ENCODE measurements at places on chromosomes 12 and 14.

DNA sequence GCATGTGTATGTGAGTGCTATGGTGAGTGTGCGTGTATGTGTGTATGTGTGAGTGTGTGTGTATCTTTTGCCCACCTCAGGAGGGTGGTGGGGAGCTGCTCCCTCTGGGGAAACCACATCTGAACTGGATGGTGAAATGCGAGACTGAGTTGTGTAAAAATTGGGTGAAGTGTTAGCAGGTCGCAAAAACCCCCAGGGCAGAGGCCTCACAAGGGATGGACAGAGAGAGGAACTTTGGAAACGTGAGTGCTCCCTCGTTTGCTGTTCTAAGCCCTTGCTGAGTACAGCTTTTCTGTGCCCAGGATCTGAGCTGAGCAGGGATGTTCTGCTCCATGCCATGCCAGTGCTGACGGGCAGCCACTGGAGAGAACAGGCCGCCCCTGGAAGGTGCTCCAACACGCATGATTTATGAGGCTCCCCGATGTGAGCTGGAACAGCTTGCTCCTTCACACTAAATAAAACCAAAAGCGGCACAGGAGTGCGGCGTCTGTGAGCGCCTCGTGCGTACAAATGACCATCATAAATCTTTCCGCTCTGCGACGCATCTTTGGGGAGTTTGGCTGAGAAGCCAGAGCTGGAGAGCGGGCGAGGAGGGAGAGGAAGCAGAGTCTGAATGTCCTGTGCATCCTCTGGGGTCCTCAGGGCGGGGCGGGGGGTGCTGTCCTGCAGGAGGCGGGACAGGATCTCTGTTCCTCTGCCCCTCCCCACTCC, 14.1 kb upstream of the GALNT9 start:
- no peak for DNase-seq

DNA sequence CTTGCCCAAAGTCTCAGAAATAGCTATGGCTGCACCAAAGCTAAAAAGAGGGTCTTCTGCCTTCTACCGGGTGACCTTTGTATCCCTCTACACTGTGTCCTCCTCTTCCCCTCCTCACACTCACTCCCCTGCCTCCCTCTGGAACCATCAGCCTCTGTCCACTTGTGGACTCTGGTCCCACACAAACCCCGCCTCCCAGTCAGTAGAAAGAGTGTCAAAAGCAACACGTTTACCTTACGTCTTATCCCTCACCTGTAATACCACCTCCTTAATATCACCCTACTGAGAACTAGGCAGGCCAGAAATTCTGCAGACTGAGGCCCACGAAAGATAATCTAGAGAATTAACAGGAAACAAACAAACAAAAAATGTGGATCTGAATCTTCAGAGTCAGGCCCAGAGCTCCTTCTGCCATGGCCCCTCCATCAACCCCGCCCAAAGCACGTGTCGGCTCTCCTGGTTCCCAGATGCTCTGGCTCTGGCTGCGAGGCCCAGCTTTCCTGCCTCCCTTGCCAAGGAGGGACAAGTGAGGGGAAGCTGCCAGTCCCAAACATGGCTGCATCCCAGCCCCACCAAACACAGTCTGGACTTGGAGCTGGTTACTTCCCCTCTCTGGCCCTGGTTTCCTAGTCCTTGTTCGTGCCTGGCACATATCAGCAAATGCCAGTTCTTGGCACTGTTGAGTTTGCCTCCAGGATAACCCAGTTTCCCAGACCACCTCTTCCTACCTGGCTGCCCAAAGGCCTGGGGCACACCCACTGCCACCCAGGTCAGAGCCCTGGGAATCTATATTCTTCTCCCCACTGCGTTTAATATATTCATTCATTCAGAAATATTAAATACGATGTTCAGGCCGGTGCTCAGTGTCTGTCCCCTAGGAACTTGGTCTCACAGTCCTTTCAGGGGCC, 2.7 kb downstream of the ACTN1 start:
- no peak for DNase-seq

GRCh38 chr12:75790219-75790618, 241.4 kb downstream of the PHLDA1 start:
- no peak for DNase-seq

DNA sequence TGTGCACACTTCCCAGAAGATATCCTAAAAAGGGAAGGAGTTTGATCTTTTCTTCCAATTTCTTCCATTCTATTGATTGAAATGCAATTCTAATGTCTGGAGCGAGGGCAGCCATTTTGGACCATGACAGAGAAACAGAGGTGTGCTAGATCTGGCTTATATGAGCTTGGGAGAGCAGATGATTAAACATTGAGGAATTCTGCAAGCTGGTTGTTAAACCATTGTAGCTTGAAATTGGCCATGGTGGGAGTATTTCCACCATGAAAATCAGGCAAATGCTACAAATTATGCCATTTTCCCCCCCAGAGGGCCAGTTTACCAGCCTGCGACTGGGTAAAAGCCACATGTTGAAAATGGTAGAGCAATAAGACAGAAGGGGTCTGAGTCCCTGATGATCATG, 155.0 kb downstream of the PAWR start:
- no peak for DNase-seq

DNA sequence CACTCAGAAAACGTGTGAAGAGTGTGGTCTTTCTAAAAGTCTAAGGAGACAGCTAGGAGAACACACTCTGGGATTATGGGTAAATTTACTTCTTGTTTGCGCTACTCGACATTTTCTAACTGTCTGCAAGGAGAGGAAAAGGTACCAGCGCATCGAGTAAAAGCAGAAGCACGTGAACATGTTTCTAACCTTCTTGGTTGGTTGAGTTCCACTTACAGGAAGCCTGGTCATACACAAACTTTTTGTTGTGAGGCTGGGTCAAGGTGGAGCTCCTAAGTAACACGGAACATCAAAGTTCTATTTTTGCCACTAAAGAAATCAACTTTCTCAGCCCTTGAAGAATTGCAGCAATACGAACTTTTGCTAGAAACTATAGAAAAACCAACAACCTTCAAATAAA, 20.0 kb downstream of the ANKLE2 start:
- no peak for DNase-seq

DNA sequence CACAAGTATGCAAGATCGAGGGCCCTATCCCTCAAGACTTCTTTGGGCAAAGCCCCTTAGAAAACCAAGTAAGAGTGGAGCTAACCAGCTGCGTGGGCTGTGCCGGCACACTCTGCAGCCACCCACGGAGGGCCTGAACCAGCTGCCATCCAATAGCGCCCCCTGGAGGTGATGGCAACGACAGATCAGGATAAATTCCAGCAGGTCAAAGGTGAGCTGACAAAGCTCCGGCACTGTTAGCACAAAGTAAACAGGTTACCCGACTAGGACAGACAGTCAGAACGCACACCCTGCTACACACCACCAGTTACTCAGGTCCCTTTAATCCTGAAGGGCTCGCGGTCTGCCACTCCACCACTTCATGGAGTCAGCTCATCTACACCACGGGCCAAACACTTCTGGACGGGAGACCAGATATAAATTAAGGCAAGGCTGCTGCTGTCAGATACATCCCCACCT, 4.9 kb downstream of the ZBTB39 start:
- peak; percentile 21 for DNase-seq

DNA sequence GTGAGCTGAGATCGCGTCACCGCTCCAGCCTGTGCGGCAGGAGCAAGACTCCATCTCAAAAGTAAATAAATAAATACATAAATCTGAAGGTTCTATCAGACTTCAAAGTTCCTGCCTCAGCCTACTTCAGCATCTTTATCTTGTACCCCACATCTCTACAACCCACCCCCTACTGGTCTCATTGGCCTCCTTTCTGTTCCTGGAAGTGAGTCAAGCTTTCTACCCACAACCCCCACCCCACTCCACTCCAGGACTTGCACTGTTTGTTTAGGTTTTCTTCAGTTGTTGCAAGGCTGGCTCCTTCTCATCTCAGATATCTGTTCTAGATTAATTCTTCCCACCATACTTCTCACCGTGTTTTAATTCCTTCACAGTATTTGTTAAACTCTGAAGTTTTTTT, 714 bp upstream of the PSMC6 start:
- peak; percentile 46 for DNase-seq

DNA sequence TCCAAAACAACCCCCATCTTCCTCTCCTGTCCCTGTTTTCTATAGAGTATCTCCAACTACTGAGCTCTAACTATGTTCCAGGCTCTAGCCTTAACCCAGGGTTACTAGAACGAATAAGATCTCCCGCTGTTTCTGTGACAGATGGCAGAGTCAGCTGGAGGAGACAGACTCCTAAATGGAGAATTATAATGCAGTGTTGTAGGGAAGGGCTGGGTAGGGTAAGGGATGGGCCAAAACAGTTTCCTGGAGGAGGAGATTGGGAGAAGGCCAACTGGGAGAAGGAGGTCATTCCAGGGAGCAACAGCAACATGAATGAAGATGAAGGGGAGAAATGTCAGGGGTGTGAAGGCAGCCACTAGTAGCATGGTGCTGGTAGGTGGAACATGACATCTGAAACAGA, 73.4 kb upstream of the ANO4 start:
- no peak for DNase-seq

GRCh38 chr12:96061864-96062453, 26.6 kb upstream of the LTA4H start:
- peak; percentile 95 for DNase-seq

GRCh38 chr14:96363751-96364336, 518 bp downstream of the GSKIP start:
- DNase-seq, result no peak

Measured in bone marrow (tissue), 2 donors.